Cerebellum (tissue), 4 donors: ENCODE measurements at places on chromosomes 12 and 14.

- DNase-seq: no peak
Observed at GRCh38 chr12:92041742-92042141, 103.9 kb downstream of the BTG1 start.

DNA sequence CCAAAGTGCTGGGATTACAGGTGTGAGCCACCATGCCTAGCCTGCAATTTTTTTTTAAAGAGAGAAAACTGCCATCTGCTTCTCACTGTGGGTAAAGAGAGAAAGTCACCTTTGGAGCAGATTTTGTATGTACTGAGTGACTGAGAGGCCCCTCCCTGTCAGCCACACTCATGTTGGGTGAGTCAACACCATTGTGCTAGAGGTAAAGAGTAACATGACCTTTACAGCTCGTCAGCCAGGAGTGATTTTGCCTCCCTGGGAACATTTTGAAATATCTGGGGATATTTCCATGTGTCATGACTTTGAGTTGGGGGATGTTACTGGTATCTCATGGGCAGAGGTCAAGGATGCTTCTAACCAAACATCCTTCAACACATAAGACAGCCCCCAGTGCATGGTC lies 115.2 kb downstream of the KSR2 start:
- DNase-seq: no peak

DNA sequence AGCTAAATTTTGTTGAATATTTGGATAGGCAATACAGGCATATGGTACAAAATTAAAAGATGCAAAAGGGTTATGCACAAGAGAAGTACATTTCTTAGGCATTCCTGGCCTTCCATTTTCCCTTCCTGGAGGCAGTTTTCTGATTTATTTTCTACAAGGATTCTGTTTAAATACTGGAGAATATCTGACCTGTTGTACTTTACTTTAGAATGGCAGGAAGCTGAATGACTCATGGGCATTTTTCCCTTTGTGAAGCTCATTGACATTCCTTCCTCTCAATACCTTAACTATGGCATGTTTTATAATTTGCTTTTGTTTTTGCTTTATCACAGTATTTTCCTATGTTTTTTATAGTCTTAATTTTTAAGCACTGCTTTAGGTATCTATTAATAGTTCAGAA lies 62.7 kb downstream of the RCOR1 start:
- no peak for DNase-seq

DNA sequence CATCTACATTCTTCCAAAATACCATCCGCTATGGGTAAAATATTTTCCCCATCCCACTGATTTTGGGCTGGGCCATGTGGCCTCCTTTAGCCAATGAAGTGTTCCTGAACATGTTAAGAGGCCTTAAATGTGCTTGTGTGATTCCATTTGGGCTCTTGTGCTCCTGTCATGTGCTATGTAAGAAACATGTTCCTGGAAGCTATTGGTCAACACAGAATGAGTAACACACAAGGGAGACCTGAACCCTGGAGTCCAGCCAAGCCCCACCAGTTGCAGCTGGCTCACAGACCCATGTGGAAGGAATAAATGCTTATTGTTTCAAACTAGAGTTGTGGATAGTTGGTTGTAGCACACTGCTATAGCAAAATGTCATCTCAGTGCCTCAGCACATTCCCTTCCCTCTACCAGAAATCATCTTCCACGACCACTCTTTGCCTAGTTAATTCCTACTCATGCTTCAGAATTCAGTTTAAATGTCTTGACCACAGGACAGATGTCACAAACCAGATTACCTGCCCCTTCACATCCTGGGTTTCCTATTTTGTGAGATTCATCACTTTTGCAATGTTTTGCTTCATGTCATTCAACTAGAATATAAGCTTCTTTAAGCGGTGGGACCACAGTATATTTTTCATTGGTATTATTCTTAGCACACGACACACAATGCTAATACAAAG lies 217.3 kb upstream of the EEA1 start:
- no peak for DNase-seq

DNA sequence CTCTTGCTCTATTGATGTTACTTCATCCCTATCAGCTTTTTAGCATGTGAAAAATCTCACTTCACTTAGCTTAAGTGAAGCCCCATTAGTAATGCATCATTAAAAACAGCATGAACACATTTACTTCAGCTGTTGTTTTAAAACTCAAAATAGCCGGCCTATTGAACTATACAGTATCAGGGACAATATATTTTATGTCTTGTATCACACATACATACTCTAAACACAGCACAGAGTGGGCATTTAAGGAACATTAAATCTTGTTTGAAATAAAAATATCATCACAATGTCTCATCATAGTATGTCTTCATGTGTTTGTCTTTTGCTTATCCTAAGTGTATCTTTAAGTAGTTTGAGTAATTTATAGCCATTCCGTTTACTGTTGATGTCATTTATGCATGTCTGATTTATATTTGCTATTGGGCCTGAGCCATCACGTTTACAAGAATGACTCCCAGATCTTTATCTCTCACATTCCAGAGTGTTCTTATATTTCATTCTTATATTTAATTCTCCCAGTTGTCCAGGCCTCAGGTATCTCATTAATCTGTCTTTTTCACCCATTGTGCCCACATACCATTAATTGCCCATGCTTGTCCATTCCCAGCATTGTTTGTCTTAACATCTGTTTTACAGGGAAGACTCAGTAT lies 57.5 kb downstream of the ARHGAP5 start:
- no peak for DNase-seq

DNA sequence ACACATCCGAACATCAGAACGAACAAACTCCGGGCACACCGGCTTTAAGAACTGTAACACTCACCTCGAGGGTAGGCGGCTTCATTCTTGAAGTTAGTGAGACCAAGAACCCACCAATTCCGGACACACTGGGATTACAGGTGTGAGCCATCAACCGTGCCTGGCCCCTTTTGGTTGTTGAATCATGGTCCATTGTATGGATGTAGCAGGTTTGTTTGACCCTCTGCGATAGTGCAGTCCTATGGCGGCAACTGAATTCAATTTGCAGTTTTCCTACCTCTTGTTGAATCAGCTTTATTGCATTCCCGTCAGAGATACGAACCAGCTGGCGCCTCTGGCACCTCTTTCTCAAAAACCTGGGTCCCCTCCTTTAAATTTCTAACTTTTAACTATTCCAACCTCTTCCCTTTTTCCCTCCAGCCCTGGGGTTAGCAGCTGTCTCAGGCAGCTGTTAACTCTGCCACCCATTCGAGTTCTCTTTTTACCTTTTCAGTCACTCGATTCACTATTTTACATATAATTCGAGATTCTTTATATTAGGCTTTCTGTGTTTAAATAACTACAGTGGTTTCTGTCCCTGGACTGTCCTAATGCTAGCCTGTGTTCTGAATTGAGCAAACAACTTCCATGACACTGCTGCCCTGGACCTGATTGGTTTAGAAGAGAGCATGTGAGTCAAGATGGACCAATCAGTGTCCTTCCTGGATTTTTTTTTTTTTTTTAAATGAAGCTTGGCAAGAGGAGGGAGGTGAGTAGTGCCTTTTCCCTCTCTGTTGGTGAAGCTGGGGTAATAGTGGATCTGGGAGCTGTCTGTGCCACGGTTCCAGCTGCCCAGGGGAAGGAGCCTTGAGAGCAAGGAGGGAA lies 261.5 kb downstream of the PCNX1 start:
- no peak for DNase-seq

DNA sequence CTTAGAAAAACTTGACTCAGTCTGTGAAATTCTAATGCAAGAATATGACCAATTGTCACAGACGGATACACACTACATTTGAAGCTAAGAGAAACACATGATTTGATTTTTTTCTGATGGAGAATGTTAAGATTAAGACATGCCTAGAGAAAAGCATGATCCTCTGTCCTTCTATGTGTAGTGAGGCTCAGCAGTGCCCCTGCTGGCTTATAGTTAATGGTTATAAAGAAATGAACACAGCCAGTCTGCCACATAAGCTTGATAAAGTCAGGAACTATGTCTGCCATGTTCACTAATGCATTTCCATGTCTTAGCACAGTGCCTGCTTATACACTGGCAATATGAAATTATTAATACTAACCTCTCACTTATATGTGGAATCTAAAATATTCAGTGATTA lies 168.1 kb upstream of the DAAM1 start:
- DNase-seq: no peak

DNA sequence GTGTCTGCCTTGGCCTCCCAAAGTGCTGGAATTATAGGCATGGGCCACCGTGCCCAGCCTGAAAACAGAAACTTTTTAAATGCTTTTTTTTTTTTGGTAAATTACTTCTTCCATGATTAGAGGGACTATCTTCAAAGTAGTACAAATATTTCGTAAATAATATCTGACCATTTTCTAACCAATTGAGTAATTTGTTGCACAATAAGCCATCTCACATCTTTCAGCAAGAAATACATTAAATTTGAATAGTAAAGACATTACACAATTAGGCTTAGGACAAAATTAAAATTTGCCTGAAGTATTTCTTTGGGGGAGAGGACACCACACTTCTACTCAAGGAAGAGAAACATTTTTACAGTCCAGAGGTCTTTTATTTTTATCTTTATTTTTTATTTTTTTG lies 84.7 kb upstream of the STRN3 start:
- DNase-seq: no peak

DNA sequence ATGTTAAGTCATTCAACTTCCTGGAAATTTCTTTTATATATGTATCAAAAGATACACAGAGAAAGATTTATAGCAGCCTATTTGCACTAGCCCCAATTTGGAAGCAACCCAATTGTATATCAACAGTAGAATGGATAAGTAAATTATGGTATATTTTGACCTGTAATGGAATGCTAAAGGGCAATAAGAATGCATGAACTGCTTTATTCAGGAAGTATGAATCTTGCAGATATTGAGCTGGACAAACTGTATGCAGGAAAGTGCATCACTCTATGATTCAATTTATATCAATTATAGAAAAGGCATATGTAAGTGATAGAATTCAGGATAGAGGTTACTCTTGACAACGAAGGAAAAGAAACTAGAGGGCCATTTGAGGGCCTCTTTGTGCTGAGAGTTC lies 913.1 kb upstream of the FBXO33 start:
- no peak for DNase-seq

DNA sequence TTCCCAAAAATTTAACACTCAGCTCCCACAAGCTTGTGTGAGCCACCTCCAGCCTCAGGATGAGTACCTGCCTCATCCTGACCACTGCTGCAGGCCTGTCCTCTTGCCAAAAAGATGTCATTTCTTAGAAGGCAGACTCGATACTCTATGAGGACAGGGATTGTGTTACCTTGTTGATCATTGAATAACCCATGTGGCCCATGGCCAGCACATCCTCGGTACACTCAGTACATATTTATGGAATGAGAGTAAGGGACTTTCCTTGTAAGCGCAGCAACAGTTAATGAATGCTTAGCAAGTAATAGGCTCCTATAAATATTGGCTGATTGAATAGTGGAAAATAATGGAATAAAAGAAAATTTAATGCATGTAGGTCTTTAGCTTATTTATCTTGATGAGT lies 15.3 kb upstream of the DGLUCY start:
- no peak for DNase-seq

DNA sequence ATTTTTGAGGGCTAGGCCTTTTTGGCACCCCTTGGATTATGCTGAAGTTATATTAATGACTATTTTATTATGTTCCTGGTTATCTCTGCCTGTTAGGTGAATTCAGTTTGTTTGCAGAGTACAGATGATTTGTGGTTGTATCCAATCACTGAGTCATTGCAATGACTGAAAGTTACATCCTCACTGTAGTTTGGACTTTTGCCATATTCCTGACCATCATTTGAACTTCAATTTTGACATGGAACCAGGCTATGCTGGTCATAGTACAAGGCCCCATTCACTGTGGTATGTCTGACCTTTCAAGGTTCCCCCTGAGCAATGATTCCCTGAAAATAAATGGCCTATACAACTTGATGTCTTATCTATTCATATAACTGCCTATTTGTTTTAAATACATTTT lies 621.0 kb downstream of the CCER1 start:
- DNase-seq: no peak

- no peak for DNase-seq
Observed at GRCh38 chr12:66516133-66516532, 162.7 kb downstream of the GRIP1 start.

GRCh38 chr12:4451694-4452093 lies 6.1 kb upstream of the FGF6 start:
- DNase-seq: no peak

DNA sequence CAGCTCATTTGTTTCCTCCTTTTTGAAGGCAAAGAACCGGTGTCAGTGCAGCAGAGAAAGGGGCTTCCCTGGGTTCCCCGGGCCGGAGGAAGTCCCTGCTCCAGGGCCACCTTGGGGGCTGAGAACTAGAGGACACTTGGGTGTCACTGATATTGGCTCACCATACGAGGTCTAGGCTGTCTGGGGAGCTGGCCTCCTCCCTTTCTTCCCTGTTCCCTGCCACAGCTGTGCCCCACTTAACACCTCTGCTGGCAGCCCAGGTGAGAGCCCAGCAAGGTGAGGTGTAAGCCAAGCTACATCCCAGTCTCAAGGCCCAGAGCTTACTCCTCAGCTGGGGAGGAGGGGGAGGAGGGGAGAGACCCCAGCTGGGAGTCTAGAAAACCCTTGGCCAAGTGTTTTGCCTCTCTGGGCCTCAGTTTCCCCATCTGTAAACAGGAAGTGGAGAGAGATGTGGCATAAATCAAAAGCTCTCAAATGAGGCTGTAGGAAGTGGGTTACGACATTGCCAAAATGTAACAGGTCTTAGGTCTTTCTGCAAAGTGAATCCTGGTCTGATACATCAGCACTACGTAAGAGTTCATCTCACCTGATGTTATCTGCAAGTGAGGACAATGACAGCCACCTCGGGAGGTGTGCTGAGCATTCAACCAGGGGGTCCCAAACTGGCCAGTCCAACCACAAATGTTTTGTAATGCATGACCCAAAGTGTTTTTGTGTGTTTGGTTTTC lies 25.5 kb downstream of the RASAL1 start:
- DNase-seq: no peak

GRCh38 chr14:40870252-40870651 lies 736.4 kb upstream of the LRFN5 start:
- DNase-seq: no peak

GRCh38 chr14:53494587-53494986 lies 341.5 kb upstream of the DDHD1 start:
- DNase-seq: no peak

- no peak for DNase-seq
Observed at GRCh38 chr12:113500306-113500675, 28.6 kb upstream of the LHX5 start.

DNA sequence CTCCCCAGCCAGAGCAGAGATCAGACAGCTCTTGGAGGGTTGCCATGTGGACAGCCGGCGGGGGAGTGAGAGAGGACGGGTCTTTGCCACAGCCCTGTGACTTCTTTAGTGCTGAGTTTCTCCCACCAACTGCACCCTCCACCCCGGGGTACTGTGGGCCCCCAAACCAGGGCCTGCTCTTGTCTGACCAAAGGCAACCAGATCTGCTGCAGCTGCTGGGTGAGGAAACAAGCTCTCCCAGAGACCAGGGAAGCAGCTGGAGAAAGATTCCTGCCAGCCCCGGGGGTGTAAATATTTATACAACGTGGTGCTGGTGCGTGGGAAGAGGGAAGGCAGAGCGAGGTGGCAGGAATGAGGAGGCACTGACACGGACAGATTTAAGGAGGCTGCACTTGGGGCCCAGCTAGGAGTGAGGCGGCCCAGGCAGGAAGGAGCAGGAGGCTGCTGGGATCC lies 14.3 kb upstream of the ZFP36L1 start:
- DNase-seq: no peak
